ENCODE measurements at places on chromosomes 3 and 15.
A peak's percentile ranks its signal among the peaks of the same experiment; 100 is the strongest.

DNA sequence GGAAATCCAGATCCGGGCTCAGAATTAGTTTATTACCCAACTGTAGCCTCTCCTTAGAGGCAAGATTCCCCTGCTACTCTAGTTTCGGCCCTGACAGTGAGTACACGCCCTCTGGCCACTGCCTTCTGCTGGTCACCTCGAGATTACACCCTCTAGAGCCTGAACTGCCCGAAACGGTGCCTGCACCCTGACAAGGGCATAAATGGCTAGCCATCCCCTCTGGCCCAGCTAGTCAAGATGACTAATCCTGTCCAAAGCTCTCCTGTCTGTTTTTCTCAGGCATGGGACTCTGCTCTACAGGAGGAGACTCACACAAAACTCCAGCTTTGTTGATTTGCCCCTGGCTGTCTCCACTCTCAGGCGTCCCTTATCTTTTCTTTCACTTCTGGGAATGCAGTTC is 150.5 kb upstream of the UBE2E2 start:
- DNase-seq, result no peak

DNA sequence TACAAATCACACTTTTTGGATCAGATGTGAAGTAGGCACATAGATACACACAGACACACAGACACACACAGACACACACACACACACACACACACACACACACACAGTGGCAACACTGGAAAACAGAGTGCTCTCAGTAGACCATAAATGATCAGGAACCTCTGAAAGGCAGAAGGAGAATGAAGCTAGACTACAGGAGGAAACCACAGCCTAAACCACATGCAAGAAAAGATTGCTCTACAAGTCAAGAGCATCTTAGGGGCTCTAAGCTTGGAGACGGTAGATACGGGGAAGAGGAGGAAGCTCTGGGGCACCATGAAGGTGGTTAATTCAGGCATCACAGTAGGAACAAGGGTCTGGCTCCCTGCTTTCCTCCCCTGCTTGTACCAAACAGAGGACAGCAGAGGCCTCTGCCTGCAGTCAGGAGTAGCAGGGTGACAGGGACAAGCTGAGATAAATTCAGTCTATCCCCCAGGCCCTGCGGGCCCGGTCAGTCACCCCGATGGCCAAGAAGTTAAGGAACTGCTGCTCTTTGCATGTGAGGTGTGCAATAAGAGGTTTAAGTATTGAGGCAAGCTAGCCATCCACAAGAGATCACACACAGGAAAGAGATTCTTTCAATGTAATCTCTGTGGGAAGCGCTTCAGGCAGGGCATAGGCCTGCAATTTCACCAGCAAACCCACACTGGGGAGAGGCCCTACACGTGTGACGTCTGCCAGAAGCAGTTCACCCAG is 23.5 kb upstream of the ARPIN start:
- DNase-seq, result peak; percentile 23

- no peak for DNase-seq
These were observed 58.9 kb upstream of the SLC6A6 start for GRCh38 chr3:14343338-14344112.

DNA sequence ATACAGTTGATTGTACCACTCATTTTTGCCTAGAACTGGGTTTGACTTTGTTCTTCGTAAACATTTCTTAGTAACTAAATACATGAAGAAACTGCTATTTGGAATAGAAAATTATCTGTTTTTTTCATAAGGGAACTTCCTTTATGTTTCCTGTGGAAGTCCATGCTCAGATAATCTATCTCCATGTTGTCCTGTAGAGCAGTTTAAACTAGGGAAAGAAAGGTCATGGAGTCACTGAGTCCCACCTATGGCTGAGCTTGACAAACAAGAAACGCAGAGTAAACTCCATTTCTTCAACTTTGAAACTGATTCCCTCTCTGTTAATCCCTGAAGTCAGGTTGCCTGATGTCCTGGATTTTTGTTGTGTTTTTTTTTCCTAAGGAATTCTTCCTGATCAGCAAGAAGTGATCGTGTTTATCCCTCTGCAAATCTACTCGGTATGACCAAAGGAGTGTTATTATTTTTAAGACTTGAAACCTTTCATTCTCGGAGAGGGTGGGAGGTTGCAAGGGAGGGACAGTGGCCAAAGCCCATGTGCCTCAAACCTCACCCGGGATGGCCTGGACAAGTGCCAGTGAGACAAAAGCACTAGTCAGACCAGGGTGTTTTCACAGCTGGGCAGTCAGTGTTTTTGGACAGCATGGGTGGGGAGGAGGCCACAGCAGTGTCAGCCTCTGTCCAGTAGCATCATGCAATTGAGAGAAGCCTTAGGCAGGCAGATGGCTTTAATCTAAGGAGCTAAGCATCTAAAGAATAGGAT is 129.8 kb upstream of the PHLDB2 start:
- no peak for DNase-seq

DNA sequence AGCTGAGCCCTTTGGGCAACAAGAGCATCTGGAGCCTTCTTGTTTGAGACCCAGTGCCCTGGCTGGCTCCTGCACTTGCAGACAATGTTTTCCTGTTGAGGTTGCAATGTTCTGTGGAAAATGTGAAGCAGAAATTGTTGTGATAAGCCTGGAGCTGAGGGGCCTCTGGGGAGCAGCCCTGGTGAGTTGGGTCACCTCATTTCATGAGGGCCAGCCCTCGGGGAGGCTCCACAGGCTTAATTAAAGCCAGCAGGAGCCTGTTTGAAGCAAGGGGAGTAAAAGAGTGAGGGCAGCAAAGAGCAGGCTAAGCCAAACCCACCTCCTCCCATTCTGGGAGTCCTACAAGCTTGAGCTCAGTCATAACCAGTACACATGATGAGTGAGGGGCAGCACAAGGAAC is 154.3 kb downstream of the ALDH1A2 start:
- no peak for DNase-seq

- no peak for DNase-seq
These were observed 4.4 kb downstream of the WDR73 start for GRCh38 chr15:84649706-84650105.

DNA sequence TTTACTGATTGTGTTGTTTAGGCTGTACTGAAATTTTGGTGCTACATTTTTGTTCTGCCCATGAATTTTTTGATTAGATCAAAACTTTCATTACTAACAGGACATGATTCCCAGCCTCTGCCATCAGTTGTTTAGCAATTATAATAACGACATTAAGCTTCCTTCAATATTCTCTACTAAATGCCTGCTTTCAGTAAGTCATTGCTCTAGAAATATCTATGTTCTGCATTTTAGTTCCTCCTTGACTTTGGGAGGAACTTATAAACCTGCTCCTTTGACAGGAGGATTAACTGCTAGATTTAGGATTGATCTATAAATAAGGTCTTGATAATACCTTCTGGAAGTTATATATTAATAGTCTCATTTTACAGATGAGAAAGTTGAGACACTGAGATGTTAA is 269.1 kb downstream of the RAP2B start:
- DNase-seq, result no peak

DNA sequence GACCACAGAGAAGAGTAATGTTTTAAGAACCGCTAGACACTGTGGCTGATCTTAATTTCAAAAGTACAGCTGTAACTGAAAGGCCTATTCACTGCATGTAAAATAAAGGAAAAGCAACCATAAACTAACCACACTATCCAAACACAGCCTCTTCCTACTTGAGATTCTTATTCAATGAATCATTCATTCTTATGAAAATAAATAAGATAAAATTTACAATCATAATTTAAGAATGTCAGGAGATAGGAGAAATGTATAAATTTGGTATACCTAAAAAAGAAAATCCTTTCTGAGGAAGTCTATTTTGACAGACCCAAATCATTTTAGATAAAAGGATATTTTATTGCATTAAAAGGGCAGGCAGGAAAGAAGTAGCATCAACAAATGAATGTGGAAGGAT is 533.5 kb upstream of the ZNF385D start:
- DNase-seq, result no peak

GRCh38 chr15:52584414-52584813 is 15.6 kb upstream of the ARPP19 start:
- DNase-seq, result no peak

- no peak for DNase-seq
These were observed 89.8 kb upstream of the SLC2A2 start for GRCh38 chr3:171116365-171116764.

DNA sequence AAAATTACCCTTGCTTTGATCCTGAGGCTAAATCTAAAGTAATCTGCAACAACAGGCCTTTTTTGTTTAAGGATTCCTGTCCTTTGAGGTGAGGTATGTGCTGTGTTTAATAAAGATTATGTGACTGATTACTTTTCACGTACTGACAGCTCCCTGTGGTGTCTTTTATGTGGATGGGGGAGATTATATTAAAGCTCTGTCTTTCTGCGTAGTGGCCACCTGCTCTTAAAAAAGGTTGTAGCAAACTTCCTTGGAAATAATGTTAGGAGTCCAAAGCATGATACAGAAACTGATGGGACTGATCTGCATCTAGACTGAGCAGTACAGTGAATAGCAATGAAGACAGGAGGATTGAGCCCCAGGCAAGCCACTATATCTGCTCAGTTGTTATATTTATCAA is 453.0 kb upstream of the GOLIM4 start:
- no peak for DNase-seq

GRCh38 chr15:73305331-73306211 is 63.2 kb downstream of the HCN4 start:
- no peak for DNase-seq

DNA sequence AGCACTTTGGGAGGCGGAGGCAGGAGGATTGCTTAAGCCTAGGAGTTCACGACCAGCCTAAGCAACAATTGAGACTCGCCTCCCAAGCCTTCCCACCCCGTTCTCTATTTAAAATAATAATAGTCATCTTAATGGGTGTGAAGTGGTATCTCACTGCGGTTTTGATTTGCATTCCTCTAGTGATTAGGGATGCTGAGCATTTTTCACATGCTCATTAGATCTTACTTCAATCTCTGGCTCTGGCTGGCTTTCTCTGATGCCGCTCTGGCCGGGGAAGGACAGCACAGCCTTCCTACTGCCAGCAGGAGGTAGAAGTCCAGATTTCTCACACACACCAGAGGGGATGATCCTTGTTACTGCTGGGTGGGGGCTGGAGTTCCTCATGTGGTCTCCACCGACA is 7.4 kb upstream of the EIF4A2 start:
- DNase-seq, result no peak

GRCh38 chr3:194879991-194880939 is 194.6 kb downstream of the FAM43A start:
- DNase-seq, result no peak

DNA sequence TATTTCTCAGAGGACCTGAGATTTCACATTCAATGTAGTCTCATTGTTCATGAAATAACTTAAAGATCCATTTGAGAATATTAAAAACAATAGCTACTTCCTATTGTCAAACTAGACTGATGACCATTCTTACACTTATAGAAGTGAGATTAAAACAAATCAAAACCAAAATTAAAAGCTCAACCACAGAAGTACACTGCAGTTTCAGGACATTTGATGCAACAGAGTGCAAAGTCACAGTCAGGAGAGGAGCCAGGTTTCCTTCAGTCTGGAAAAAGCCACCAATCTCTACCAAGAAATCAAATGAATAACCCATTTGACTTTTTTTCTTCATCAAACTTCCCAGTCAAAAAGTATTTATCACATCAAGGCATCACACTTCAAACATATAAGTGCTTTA is 5.5 kb downstream of the CCPG1 start:
- DNase-seq, result no peak

DNA sequence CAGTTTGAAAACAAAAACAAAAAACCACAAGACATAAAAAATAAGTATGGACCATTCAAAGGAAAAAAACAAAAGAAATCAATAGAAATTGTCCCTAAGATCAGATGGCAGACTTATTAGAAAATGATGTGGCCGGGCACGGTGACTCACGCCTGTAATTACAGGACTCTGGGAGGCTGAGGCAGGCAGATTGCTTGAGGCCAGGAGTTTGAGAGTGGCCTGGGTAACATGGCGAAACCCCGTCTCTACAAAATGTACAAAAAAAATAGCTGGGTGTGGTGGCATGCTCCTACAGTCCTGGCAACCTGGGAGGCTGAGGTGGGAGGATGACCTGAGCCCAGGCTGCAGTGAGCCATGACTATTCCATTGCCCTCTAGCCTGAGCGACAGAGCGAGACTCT is 16.6 kb downstream of the SPCS1 start:
- no peak for DNase-seq

DNA sequence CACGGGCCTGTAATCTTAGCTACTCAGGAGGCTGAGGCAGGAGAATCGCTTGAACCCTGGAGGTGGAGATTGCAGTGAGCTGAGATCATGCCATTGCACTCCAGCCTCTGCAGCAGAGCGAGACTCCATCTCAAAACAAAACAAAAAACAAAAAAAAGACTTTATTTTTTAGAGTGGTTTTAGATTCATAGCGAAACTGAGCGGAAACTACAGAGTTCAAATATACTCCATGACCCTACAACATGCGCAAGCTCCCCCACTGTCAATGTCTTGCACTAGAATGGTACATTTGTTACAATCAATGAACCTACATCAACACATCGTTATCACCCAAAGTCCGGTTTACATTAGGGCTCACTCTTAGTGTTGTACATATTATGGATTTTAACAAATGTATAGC is 2.2 kb upstream of the CRTAP start:
- DNase-seq, result no peak

All from T-cell (primary cell).